ENCODE measurements at places on chromosomes 7 and 10.
A peak's percentile ranks its signal among the peaks of the same experiment; 100 is the strongest.

GRCh38 chr7:112184455-112184854 lies 21.7 kb downstream of the DOCK4 start:
- DNase-seq, result no peak

DNA sequence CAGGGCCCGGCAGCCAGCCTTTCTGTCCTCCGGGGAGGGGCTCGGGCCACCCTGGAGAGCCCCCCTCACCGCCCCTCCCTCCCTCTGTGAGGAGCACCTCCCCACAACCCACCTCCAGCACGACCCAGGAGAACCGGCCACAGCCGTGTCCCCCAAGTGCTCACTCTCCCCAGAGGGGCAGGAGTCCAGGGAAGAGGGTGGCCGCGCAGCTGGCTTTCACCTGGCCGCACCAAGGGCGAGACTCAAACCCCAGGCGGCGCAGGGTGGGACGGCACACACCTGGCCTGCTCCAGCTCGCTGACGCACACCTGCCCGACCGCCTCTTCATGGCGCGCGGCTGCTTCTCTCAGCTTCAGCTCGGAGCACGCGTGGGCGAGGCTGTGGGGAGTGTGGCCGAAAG lies 73.4 kb downstream of the CFAP46 start:
- no peak for DNase-seq

DNA sequence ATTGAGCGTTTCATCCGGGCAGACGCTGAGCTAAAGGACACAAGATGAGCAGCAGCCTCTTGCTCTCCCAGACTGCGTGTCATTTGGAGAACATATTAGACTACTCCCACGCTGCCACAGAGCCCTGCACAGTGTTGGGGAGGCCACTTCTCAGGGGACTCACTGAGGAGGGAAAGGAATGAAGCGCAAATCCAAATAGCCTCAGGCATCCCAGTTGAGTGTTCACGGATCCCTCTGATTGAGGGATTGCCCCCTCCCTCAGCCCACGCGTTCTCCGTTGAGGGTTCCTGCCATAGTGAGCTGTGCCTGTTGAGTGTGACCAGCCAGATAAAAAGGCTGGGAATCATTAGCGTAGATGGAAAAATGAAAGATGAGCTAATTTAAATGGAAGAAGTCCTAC lies 563.4 kb downstream of the ACTR3B start:
- no peak for DNase-seq

DNA sequence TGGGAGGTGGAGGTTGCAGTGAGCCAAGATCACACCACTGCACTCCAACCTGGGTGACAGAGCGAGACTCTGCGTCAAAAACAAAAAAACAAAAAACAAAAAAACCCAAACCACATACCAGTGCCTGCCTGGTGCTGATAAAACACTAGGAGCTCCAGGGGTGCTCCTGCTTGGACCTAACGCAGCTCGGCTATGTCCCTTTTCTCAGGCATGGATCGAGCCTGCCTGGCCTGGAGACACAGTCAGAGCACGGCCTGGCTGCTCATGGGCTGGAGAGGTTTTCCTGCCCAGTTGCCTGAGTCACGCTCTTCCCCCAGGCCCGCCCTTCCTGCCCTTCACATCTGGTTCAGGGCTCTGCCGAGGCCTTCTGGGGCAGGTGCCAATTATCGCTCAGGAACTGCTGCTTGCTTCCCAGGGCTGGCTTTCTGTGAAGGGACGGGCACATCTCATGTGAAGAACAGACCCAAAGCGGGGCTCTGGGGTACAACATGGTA lies 12.6 kb upstream of the NPFFR1 start:
- DNase-seq, result no peak

DNA sequence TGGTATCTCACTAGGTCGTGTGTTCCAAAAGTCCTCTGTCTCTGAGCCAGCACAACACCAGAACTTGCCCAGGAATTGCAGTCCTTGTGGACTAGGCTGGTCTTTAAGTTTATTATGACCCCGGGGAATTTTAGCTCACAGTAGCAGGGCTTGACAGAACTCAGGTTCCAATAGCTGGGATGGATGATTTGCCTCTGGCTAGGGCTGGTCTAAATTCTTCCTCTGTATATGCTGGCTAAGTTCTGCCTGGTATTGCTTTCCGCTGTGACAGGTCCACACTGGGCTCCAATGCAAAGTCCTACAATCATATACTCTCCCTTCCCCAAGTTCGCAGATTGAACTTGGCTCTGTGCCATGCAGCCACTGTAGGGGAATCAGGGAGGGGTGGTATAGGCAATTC lies 52.5 kb downstream of the FAS start:
- no peak for DNase-seq

DNA sequence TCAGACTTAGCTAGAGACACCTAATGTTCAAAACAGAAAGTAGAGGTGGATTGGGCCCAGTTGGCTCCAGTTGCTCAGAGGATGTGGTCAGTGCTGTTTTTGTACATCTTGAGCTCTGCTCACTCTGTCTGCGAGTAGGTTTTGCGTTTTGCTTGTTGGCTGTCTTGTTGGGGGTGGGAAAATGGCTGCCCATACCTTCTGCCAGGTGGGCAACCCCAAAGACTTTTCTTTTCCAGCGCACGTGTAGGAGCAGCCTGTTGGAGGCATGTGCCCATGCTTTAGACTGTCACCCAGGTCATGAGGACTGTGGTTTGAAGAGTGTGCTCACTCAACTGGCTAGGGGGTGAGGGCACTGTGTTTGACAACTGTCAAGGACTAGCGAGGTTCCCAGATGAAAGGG lies 73.9 kb downstream of the KAT6B start:
- DNase-seq, result no peak

- no peak for DNase-seq
Measured at GRCh38 chr10:91565226-91565625, 67.6 kb downstream of the PPP1R3C start.

DNA sequence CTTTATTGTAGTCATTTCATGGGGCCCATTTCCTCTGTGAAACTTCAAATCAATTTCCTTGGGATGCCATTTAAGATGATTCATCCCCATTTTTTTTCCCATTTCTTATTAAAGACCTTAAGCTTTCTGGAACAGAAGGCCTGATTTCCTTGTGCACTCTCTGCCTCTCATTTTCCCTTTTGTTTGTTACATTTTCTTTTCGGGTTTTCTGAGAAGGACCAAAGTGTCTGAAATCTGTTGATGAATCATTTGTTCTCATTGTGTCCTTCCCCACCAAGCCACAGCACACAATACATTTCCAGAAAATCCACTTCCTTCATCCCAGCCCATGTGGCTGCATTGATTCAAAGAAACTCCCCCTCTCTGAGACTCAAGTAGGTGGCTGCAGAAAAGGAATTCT lies 372.4 kb downstream of the SFMBT2 start:
- no peak for DNase-seq

DNA sequence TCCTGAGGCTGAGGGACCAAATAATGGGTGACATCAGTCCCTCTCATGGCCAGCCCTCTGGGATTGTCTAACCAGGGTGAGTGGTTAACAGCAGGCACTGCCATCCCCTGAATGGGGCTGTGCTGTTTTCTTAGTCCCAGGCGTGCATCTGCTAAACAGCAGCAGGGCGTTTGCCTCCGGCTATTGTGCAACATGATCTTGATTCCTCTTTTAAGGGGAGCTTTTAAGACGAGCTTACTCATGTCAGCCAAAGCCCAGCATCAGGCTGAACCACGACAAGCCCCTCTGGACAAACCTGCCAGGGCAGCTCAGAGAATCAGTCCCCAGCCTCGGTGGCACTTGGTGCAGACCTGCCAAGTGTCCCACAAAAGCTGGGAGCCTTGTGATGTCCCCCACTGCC lies 16.2 kb upstream of the IGFBP3 start:
- DNase-seq, result no peak

GRCh38 chr10:112816033-112816430 lies 134.0 kb upstream of the TCF7L2 start:
- DNase-seq, result no peak

GRCh38 chr7:12796397-12797127 lies 109.1 kb downstream of the ARL4A start:
- no peak for DNase-seq

DNA sequence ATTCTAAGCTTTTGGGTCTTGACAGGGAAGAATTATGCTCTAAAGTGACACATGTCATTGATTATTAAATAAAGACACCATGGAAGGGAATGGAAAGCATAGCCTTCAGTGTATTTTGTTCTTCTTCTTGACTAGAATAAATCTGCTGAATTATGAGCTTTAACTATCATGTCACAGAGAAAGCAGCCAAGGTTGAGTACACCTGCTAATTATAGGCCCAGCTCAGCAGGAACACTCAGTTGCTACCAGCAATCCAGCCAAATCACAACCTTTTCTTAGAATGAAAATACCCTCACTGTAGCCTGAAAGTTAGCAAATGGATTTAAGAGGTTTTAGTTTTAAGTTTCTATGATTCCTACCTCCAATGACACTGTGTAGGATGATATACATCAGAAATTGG lies 225.3 kb upstream of the RHOBTB1 start:
- DNase-seq, result no peak

- DNase-seq, result no peak
Measured at GRCh38 chr10:846126-846685, 85.3 kb downstream of the LARP4B start.

- DNase-seq, result peak; percentile 85
Measured at GRCh38 chr7:66627881-66628360, 760 bp upstream of the KCTD7 start.

DNA sequence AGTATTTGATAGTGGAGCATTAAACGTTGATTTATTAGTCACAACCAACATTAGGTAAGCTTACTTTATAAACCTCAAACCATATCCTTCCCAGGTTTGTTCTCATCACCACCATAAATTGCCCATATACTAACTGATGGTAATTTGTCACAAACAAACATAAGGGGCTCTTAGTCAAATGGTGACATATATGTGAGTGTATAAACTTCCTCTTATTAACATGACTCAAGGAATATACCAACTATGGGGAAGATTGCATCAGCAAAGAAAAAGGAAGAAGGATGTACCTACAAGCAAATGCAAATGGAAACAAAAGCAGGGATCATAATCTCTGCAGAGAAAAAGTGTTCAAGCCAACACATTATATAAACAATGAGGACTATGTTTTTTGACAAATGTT lies 418.2 kb upstream of the AKR1E2 start:
- DNase-seq, result peak; percentile 1

DNA sequence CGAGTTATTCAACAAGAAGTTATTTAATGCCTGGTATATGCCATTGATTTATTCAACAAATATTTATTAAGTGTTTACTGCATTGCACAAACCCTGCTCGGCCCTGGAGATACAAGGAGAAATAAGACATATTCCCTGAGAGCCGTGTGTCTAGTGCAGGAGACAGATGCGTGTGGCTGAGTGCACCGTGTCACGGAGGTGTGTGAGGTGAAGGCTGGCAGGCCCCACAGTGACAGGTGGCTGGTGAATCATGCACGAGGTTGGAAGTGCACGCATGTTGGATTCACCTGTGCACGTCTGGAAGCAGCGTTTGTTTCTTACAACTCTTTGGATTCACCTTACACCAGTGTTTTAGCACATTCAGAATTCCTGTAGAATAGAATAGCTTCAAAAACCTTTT lies 136.6 kb upstream of the SHH start:
- DNase-seq, result no peak

- DNase-seq, result no peak
Measured at GRCh38 chr10:122199070-122199469, 72.0 kb upstream of the BTBD16 start.

GRCh38 chr10:88565072-88565471 lies 18.0 kb downstream of the RNLS start:
- DNase-seq, result peak; percentile 28

DNA sequence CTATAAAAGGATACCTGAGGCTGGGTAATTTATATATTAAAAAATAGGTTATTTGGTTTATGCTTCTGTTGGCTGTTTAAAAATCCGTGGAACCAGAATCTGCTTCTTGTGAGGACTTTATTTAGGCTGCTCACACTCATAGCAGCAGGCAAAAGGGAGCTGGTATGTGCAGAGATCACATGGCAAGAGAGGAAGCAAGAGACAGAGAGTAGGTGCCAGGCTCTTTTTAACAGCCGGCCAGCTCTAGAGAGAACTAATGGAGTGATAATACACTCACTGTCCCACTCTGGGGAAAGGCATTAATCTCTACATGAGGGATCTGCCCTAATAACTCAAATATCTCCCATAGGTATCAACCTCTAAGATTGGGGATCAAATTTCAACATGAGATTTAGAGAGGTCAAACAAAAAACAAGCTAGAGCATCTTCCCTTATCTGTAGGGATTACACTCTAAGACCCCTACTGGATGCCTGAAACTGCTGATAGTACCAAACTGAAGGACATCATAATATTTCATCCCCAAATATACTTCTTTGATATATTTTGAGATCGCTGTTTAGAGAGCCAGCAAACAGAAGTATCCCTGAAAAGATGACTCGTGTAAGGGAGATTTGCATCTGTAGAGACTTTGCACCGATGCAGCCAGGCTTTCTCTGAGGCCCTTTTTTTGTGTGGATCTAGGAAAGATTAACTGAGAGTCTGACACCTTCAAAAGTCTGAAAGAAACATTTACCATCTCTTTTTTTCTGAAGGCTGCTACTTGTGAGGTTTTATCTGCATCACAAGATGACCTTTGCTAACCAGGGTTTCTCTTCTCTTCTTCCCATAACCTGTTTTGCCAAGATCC lies 717.0 kb upstream of the MBL2 start:
- DNase-seq, result no peak

- DNase-seq, result no peak
Measured at GRCh38 chr10:70551466-70551865, 51.1 kb downstream of the PRF1 start.

DNA sequence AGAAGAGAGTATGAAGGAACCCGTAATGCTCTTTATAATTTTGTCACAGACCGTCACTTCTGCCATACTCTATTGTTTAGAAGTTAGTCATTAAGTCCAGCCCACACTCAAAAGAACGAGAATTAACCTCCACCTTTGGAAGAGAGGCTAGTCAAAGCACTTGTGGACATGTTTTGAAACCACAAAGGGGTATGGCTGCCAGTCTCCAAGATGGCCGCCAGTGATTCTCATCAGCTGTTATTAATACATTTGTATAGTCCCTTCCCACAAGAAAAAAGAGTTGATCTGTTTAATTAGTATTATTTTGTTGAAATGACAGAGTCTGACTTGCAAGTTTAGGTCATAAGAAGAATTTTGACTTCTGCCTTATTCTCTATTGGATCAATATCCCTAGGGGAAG lies 23.2 kb upstream of the VOPP1 start:
- no peak for DNase-seq

- DNase-seq, result no peak
Measured at GRCh38 chr10:76935941-76936613, 701.5 kb downstream of the KCNMA1 start.

- no peak for DNase-seq
Measured at GRCh38 chr10:23015021-23015707, 80.2 kb upstream of the MSRB2 start.

DNA sequence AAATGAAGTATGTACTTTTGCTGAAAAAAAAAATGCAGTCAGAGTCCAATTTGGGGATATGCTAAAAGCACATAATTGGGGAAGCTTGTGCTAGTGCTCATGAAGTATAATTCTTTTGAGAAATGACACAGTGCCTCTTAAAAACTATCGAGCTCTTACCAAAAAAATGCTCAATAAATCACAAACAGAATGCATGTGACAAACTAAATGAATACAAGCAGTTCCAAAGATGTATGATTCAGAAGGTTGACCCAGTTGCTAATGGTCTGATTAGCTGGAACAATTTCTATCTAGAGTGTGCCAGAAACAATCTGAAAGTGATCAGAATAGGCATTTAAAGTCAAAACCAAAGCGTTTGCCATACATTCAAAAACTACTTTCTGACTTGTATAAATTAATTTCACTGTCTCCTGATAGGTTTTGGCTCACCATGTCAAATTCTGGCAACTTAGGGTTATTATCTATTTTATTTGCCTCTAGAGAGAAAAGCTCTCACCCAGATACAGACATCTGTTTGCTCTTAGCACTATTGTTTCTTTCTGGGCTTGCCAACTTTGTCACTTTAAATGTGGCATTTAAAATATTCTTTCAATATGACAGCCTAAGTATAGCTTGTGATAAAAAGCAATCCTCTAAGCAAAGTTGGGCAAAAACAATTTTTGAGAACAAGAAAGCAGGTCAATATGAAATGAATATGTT lies 114.7 kb upstream of the AHR start:
- no peak for DNase-seq

Measured in COLO829 (cell line).